ENCODE measurements at places on chromosomes 6 and 20. TPM values are rescaled to one million over a fixed set of nuclear protein-coding genes. Genes with fewer than 3 reads are reported as not detected.

FAM209B gene
- not detected for total RNA-seq

DNA sequence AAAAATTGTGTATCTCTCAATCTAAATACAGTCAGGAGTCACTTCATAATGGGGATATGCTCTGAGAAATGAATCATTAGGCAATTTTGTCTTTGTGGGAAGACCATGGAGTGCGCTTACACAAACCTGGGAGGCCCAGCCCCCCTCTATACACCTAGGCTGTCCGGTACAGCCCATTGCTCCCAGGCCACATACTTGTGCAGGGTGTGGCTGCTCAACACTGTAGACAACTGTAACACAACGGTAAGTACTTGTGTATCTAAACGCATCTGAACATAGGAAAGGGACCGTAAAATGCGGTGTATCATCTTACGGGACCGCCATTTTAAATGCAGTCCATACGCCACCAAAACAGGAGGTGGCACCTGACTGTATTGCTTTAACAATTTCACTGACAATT is 58.0 kb upstream of the FRMD1 start:
- H3K27me3 ChIP-seq, result no peaks in the 10 kb centered on the region
- no peak overlapping the region for H3K4me3 ChIP-seq
- no peaks in the 10 kb centered on the region for H3K36me3 ChIP-seq
- no peak overlapping the region for H3K27ac ChIP-seq

DNA sequence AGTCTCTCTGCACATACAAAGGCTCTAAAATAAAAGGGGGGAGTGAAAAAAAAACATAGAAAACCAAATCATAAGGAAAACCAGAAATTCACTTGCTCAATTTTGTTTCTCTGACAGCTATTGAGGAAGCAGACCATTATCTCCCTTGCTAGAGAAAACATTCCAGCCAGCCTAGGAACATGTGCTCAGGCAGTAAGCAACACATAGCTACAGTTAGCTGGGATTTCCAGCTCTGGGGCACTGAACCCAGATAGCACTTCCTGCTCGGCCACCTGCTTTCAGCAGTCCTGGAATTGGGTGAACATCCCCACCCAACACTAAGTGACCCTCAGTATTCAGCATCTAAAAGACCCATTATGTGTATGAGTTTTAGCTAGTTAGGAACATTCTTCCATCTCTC is 61.3 kb downstream of the TNFRSF21 start:
- H3K27me3 ChIP-seq, result no peaks in the 10 kb centered on the region
- DNase-seq, result no peak
- no peaks in the 10 kb centered on the region for H3K36me3 ChIP-seq
- H3K27ac ChIP-seq, result peak overlapping the region; percentile 59
- no peak overlapping the region for H3K4me3 ChIP-seq

CDH4 gene
- total RNA-seq, result 10.3 TPM

- H3K36me3 ChIP-seq, result no peaks in the 10 kb centered on the region
- no peak for DNase-seq
- no peaks in the 10 kb centered on the region for H3K27me3 ChIP-seq
- H3K27ac ChIP-seq, result peak overlapping the region; percentile 91
Measured at GRCh38 chr6:139030228-139030963, 1.9 kb downstream of the ABRACL start.

- H3K27ac ChIP-seq, result no peak overlapping the region
- no peaks in the 10 kb centered on the region for H3K4me1 ChIP-seq
- no peak overlapping the region for H3K4me3 ChIP-seq
- DNase-seq, result no peak
- no peaks in the 10 kb centered on the region for H3K27me3 ChIP-seq
Measured at GRCh38 chr6:56400273-56400672, 152.9 kb upstream of the COL21A1 start.
